ENCODE measurements at places on chromosomes 4 and X.

DNA sequence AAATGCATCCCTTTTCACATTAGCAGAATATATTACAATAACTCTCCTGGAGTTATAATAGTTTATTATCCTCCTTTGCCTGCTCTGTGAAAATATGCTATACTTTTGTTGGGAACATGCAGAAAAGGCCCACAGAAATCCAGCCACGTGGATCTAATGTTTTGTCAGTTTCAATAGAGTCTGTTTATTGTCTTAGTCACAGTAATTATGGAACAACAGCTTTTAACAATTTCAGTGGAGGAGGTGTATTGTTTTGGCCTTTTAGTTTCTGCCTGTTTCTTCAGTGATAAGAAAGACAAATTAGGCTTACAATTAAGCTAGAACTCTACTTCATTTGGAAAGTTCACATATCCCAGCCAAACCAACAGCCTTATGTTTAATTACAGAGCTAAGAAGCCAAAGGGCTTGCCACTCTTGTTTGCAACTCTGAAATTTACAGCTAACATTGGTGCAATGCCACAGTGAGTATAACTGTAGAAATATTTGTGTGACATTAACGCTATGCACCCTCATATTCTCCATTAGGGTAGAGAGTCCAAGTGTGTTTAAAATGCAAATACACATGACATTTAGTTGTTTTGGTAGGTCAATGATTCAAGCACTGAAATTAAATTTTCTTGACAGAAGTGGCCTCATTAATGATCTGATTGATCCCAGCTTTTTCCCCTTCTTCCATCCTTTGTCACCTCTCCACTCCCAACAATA is 175.8 kb downstream of the USP46 start:
- H3K27me3 ChIP-seq, result no peaks in the 10 kb centered on the region
- no peak for DNase-seq
- no peak overlapping the region for H3K27ac ChIP-seq
- no peaks in the 10 kb centered on the region for H3K36me3 ChIP-seq
- no peak overlapping the region for H3K4me3 ChIP-seq
- no peaks in the 10 kb centered on the region for H3K4me1 ChIP-seq

GRCh38 chr4:37993806-37994205 is 33.6 kb downstream of the PTTG2 start:
- peaks cover 47% of the 10 kb centered on the region for H3K4me1 ChIP-seq
- H3K4me3 ChIP-seq, result no peak overlapping the region

GRCh38 chr4:11565213-11565612 is 136.5 kb upstream of the HS3ST1 start:
- no peaks in the 10 kb centered on the region for H3K4me1 ChIP-seq
- no peaks in the 10 kb centered on the region for H3K36me3 ChIP-seq
- no peak overlapping the region for H3K4me3 ChIP-seq
- no peak for DNase-seq
- no peaks in the 10 kb centered on the region for H3K27me3 ChIP-seq

DNA sequence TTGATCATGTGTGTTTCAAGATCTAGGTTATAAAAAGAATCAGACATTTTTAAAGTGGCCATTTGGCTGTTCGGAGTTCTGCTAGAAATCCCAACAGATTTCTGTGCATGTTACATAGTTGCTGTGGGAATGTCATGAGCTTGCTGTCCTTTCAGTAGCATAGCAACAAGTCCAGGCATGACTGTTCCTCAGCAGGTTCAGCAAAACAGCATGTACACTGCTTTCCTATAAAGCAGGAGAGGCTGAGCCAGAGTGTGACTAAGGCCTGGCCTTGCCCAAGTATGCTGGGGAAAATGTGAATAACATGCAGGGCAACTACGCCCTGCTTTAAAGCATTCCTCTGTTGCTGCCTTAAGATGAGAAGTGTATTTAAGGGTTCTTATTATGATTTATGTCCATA is 217.1 kb upstream of the SMIM31 start:
- H3K4me3 ChIP-seq, result no peak overlapping the region
- H3K4me1 ChIP-seq, result no peaks in the 10 kb centered on the region
- no peaks in the 10 kb centered on the region for H3K36me3 ChIP-seq
- no peak overlapping the region for H3K27ac ChIP-seq
- H3K27me3 ChIP-seq, result no peaks in the 10 kb centered on the region
- DNase-seq, result no peak
